ENCODE measurements at places on chromosomes 5 and 9. TPM values are rescaled to one million over a fixed set of nuclear protein-coding genes. Genes with fewer than 3 reads are reported as not detected.

CKS2 gene
- total RNA-seq: 43.1 TPM

- no peak overlapping the region for H3K4me3 ChIP-seq
- peaks cover 29% of the 10 kb centered on the region for H3K4me1 ChIP-seq
- H3K36me3 ChIP-seq: peaks cover 22% of the 10 kb centered on the region
- no peaks in the 10 kb centered on the region for H3K27me3 ChIP-seq
- no peak for DNase-seq
- H3K27ac ChIP-seq: peak overlapping the region; percentile 28
Measured at GRCh38 chr9:109108318-109108717, 11.4 kb downstream of the TMEM245 start.

DNA sequence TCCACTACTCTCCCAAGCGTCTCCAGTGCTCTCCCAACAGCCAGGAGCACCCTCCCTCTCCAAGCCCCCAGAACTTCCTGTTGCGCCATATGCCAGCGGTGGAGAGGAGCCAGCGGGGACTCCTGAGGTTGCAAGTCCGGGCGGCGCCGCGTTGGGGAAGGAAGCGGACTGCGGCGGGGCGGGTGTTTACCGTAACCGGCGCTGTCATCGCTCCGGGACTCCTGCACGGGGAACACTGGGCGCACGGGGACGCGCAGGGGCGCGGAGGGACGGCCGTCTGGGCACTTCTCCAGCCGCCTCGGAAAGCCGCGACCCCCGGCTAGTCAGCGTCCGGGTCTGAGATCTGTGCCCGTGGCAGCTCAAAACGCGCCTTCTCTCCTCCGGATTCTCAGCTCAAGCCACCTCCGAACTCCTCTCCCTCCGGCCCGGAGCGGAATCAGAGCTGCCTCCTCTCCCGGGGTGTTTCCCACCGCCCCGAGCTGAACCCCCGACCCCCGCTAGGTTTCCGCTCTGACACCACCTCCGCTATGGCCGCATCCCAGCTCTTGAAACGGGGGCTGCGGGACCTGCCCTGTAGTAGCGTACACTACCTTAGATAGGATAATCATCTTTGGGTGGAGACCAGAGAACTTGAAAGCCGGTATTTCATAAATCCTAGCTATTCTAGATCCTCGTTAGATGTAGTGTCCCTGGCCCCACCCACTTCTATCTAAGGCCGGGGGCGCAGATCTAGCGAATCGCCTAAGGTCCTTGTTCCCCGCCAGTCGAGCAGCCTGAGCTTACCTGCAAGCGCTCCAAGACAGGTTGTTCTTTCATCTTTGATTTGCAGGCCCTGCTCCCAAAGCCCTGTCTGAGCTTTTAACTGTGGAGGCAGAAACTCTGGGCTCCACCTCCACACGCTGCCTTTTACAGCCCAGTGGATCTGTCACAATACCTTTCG lies at the start of gene TRPM6:
Gene TRPM6, minus strand, starts transcription at position 881 of the 940 bp plus-strand sequence. Its CDS starts 65 bp downstream, at position 816.
- H3K4me1 ChIP-seq: peaks cover 13% of the 10 kb centered on the region
- H3K36me3 ChIP-seq: no peaks in the 10 kb centered on the region
- H3K4me3 ChIP-seq: peak within 1 kb of the TSS; percentile 60
- no peaks in the 10 kb centered on the region for H3K27me3 ChIP-seq
- peak within 1 kb of the TSS; percentile 45 for H3K27ac ChIP-seq

DNA sequence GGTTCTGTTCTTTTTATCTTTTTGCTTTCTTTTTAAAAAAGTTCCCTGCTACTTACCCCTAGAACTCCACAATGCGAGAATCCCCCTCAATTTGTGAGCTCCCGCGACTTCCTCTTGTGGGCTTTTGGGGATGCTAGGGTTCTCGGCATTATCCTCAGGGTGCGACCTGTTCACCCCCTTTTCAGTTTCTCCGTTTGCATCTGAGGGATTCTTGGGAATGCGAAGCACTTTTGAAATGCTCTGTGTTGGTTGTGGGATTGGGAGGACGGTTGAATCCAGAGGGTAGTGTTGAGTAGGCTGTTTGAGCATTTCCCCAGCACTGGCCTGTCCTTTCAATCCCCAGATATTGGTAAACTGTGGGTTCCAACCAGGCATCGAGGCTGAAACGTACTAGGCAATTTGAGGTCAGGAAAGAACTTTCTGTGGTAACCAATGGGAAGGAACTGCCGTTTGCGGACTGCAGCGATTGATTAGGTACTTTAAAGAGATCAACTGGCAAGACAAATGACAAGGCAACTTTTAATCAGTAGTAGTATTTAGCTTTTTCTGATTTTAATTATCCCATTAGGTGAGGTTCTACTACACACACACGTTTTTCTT lies 415 bp downstream of the XRCC4 start:
- no peaks in the 10 kb centered on the region for H3K36me3 ChIP-seq
- peak overlapping the region; percentile 85 for H3K27ac ChIP-seq
- no peaks in the 10 kb centered on the region for H3K27me3 ChIP-seq

GRCh38 chr5:71522151-71522550 lies 65.0 kb upstream of the MCCC2 start:
- no peaks in the 10 kb centered on the region for H3K36me3 ChIP-seq
- H3K4me1 ChIP-seq: no peaks in the 10 kb centered on the region
- no peak for DNase-seq
- H3K27me3 ChIP-seq: no peaks in the 10 kb centered on the region
- H3K4me3 ChIP-seq: no peak overlapping the region
- H3K27ac ChIP-seq: no peak overlapping the region

DNA sequence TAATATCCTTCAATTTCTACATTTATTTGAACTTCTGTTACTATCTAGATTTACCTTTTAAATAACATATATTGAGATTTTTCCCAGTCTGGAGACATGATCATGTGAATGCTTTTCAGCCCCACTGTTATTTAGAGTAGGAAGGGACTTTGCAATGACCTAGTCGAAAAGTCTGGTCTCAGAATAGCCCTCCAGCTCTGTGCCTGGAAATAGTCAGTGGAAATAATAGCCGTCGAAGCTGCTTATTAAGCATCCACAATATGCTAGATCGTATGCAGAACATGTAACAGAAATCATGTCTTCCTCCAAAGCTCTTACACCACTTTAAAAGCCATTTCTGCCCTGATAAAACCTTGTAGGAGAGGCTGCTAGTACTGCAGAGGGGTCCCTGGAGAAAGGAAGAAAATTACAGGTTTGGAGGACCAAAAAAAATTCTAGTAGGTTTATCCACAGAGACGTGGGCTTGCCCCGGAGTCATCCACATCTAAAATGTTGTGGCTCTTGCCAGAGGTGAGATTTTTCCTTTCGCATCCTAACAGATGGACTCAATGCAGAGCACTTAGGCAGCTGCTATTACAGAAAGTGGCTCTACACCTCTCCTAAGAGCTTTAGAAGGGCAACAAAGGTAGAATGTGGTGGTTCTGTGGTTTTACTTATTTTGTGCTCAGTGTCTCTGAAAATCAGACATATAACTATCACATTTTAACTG lies 2.5 kb upstream of the FGF1 start:
- H3K36me3 ChIP-seq: no peaks in the 10 kb centered on the region
- no peak for DNase-seq
- H3K27me3 ChIP-seq: no peaks in the 10 kb centered on the region
- peaks cover 3% of the 10 kb centered on the region for H3K4me1 ChIP-seq
- H3K27ac ChIP-seq: no peak overlapping the region

FAM170A gene
- total RNA-seq: not detected

WWC1 gene
- total RNA-seq: 81.9 TPM

Data from left lung (tissue), 14 donors.